Stimulated activated CD4-positive, alpha-beta T cell treated with anti-CD3 and anti-CD28 coated beads, Interleukin-15, amount 100 ng/mL, for 1 hour (primary cell): ENCODE measurements at places on chromosomes 7 and 10.
A peak's percentile ranks its signal among the peaks of the same experiment; 100 is the strongest.

DNA sequence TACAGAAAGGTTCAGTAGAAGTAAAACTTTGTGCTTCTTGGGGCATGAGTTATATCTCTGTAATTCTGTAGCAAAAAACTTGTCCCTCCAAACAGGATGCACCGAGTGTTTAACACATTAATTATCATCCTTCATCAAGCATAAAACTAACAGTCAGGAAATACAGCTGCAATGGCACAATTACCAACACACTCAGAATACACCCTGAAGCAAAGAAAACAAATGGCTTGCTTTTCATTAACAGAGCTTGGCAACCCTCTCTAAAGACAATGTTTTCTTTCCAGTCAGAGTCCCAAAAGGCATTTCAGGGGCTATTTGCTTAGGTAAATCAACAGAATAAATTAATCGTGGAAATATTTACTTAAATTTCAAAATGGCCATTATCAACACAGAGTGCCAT is 107.7 kb downstream of the ICA1 start:
- DNase-seq = no peak

- DNase-seq = no peak
Observed at GRCh38 chr7:52501696-52502095, 533.7 kb upstream of the POM121L12 start.

GRCh38 chr7:19284136-19284535 is 138.9 kb upstream of the FERD3L start:
- no peak for DNase-seq

GRCh38 chr10:90857635-90858460 is at the start of gene HTR7:
TSS of gene HTR7 (minus strand) at chr10:90858039. CDS start at chr10:90857671, 368 bp downstream.
- peak; percentile 54 for DNase-seq

DNA sequence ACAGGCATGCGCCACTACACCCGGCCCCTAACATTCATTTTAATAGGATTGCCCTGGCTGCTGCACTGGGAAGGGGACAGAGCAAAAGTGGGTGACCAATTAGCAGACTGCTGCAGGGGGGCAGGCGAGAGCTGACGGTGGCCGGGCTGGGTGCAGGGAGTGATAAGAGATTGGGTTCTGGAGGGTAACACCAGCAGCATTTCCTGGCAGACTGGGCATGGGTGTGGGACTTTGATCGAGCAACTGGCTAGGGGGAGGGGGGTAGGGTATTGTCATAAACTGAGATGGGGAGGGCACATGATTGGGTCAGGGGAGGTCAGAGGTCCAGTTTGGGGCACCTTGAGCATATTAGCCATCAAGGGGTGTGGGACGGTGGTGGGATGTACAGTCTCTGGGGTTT is 20.2 kb upstream of the AMZ1 start:
- DNase-seq = no peak

- DNase-seq = no peak
Observed at GRCh38 chr7:64881461-64882287, 21.4 kb upstream of the ZNF273 start.
